ENCODE measurements at places on chromosomes 7 and 10.

- no peak for DNase-seq
Observed at GRCh38 chr7:37732888-37733287, 49.3 kb downstream of the GPR141 start.

- no peak for DNase-seq
Observed at GRCh38 chr7:142646386-142647140, 102.7 kb upstream of the PRSS1 start.

DNA sequence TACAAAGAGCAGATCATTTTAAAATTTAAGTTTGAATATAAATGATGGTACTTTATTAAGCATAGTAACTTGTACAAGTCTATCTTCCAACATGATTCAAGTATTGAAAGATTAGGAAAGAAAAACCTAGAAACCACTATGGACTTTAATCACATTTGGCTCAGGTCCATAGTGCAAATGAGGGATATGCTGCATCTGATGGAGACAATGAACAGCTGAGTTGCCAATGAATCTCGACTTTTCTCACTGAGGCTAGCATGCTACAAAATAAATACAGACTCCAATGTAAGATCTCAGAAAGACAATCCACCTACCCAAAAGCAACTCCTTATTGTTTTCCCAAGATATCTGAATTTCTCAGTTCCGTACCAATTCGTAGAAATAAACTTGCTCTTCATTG is 89.8 kb downstream of the SEMA3A start:
- DNase-seq = no peak

DNA sequence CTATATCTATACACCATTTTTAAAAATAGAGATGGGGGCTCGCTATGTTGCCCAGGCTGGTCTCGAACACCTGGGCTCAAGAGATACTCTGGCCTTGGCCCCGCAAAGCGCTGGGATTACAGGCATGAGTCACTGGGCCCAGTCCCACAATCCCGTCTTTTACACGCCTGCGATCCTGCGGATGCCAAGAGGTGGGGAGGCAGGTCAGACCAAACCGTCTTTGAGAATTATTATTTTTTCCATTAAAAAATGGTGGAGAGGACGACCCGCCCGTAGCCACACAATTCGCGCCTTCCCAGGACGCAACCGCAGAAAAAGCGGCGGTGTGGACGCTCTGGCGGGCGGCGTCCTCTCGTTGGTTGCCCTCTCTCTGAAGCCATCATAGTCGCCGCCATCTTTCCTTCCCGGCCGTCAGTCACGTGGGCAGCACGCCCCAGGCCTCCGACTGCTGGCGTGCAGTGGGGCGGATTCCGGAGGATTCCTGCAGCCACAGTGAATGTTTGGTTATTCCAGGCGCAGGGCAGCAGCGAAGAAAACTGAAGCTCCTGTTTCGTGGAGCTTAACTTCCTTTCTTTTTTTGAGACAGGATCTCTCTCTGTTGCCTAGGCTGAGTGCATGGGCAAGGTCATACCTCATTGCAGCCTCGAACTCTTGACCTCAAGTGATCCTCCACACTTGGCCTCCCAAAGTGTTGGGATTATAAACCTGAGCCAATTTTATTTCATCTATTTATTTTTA is 9.9 kb upstream of the EPHB4 start:
- peak; percentile 57 for DNase-seq

DNA sequence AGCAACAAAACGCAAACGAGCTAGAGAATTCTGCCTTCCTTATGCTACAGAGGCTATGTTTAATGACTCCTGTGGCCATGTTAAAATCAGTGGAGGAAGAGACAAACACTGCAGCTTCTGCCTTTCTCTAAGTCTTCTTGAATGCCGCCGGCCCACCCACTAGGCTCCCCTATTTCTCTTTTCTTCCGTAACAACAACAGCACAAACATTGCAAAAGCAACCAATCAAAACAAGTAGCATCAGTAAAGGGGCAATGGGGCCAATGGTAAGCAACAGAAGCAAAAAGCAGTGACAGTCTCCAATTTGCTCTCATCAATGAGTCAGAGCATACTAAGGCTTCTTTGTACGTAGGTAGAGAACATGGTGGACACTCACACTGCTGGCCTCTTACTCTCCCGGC is 26.8 kb downstream of the DNAJC1 start:
- DNase-seq = no peak

- no peak for DNase-seq
Observed at GRCh38 chr10:124245191-124245590, 151.8 kb upstream of the CHST15 start.

All from activated CD8-positive, alpha-beta memory T cell treated with anti-CD3 and anti-CD28 coated beads for 4 hours (primary cell).